Stimulated activated CD8-positive, alpha-beta memory T cell treated with anti-CD3 and anti-CD28 coated beads, Interleukin-4, amount 100 ng/mL, for 48 hours (primary cell): ENCODE measurements at places on chromosomes 6 and 20.

GRCh38 chr20:61755971-61756845 lies 309.5 kb downstream of the TAF4 start:
- DNase-seq = no peak

GRCh38 chr6:4355241-4355640 lies 219.9 kb upstream of the ECI2 start:
- no peak for DNase-seq

- no peak for DNase-seq
Observed at GRCh38 chr6:39063526-39063925, 14.9 kb downstream of the GLP1R start.

GRCh38 chr6:44457596-44457995 lies 70.1 kb downstream of the CDC5L start:
- DNase-seq = no peak

GRCh38 chr6:38552121-38552520 lies 87.6 kb downstream of the BTBD9 start:
- no peak for DNase-seq

DNA sequence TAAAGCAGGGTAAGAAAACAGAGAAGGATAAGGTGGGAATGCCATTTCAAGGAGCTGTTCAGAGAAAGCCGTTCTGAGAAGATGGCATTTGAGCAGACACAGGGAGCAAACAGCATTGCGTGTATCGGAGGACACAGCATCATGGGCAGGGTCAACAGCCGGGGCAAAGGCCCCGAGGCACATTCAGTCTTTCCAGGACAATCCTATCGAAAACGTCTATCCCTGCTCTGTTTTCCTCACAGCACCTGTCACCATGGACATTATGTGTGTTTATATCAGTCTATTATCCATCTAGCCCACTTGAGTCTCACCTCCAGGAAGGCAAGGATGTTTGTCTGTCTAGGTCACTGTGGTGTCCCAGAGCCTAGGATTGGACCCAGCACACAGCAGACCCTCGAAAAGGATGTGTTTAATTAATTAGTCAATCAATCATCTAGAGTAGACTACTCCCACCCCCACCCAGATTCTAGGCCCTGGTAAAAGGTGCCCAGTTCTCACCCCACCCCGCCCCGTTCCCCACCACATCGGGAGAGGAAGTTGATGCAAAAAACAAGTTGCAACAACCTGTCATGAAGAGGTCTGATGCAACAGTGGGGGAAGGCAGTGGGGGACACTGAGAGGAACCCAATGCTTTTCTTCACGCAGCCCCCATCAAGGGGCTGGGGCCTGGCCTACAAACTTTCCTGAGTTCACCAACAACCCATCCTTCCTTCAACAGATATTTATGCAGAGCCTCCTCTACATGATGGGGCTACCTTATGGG lies 66.6 kb downstream of the PREX1 start:
- DNase-seq = peak; percentile 70

DNA sequence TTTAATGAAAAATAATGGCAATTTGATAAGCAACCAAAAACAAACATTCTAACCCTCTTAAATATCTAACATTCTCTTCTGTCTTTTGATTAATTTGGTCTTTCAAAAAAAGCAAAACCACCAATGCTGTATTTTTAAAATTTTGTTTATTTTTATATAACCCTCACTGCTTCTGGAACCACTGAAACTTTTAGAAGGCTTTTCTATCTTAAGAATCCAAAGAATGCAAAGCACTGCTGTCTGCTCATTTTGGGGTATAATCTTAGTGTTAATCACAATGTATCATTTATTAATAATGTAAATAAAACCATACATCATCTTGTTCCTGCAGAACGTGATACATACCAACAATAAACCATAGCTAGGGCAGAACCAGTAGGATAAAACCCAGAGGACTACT lies 14.0 kb downstream of the STK38 start:
- no peak for DNase-seq

DNA sequence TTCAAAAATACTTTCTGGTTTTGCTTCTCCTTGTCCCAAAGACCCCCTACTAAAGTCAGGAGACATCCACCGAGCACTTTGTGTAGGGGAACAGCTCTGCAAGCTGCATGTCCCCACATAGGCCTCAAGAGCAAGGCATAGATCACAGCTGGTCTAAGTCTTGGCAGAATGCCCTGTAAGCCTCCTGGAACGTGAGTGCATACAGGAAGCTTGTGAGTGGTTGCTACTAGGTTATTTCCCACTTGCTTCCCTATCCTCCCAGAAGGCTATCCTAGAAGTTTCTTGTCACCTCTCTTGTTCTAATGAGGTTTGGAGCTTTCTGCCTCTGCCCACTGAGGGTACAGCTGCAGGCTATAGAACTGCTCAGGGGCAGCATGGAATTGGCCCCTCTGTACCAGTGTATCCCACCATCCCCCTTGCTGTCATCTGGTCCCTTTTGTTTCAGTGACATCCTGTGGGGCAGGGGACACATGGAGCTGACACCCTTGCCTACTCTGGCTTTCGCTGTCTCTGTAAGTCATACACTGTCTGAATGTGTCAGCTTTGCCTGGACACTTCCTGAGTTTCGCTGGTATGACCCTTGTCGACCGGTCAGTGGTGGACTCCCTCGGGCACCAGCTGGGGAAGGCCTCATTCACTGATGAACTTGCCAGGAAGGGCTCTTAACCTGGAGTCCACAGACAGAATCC lies 35.6 kb upstream of the KCNK16 start:
- no peak for DNase-seq

DNA sequence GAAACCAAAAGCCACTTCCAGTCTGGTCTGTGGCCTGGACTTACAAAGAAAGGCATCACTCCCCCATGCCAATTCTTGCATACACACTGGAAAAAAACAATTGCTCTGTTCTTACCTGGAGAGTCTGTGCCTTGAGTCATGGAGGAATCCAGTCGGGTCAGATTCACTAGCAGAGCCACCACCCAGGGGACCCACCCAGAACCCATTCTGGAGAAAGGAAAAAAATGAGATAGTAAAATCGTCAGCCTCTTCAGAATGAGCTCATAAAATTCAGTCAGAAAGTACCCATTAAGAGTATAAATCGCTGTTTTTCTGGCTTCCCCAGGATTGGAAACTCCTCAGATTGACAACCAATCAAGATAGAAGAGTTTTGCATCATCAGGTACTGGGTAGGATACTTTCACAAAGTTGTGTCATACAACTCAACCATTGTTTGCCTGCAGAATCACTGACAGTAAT lies at the start of gene HLA-DOB:
Gene HLA-DOB, minus strand, starts transcription at position 257 of the 459 bp plus-strand sequence. Its CDS starts 51 bp downstream, at position 206.
- no peak for DNase-seq

- DNase-seq = no peak
Observed at GRCh38 chr6:52595796-52596130, 18.9 kb upstream of the TRAM2 start.

- no peak for DNase-seq
Observed at GRCh38 chr6:22413681-22414311, 117.0 kb upstream of the PRL start.

- no peak for DNase-seq
Observed at GRCh38 chr6:164164876-164165275, 750.4 kb downstream of the QKI start.

GRCh38 chr20:5513975-5514516 lies 197.3 kb upstream of the PROKR2 start:
- DNase-seq = no peak

GRCh38 chr6:33905071-33905609 lies 101.3 kb upstream of the MLN start:
- peak; percentile 38 for DNase-seq

DNA sequence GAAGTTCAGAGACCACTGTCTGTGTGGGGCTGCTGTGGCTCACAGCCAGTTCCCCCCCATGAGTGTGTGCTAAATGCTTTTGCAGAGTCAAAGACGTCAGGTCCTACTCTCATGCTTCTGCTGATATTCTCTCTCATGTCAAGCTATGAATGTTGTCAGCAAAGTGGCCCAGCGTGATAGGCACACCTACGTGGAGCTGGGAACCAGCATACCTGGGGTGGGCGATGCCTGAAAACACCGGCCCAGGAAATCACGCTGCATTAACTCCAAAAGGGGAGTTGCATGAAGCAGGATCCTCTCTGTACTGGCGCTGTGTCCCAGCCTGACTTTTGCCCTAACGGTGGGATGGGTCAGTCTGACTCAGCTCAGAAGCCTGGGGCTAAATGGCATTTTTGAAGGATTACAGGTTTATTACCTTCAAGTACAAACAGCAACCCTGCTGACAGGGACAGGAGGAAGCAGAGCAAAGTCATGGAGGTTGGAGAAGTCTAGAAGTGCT lies 9.0 kb upstream of the MRPS10 start:
- no peak for DNase-seq

DNA sequence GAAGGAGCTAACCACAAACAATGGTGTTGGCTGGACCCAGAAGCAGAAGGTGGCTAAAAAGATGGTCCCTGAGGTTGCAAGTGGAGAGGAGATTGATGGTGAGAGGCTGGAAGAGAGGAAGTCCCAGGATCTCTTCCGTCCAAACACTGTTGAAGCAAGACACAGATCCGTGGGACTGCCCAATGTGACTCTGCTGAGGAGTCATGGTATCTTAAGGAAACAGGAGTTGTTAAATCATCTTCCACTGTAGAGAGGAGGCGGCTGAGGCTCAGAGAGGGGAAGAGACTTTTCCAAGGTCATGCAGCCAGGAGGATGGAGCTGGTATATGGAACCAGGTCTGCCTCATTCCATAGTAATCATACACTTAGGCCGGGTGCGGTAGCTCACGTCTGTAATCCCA lies 4.1 kb upstream of the ZNF335 start:
- no peak for DNase-seq

GRCh38 chr6:39251406-39251805 lies 22.1 kb upstream of the KCNK5 start:
- no peak for DNase-seq

GRCh38 chr6:118743746-118744145 lies 92.4 kb upstream of the CEP85L start:
- DNase-seq = no peak

DNA sequence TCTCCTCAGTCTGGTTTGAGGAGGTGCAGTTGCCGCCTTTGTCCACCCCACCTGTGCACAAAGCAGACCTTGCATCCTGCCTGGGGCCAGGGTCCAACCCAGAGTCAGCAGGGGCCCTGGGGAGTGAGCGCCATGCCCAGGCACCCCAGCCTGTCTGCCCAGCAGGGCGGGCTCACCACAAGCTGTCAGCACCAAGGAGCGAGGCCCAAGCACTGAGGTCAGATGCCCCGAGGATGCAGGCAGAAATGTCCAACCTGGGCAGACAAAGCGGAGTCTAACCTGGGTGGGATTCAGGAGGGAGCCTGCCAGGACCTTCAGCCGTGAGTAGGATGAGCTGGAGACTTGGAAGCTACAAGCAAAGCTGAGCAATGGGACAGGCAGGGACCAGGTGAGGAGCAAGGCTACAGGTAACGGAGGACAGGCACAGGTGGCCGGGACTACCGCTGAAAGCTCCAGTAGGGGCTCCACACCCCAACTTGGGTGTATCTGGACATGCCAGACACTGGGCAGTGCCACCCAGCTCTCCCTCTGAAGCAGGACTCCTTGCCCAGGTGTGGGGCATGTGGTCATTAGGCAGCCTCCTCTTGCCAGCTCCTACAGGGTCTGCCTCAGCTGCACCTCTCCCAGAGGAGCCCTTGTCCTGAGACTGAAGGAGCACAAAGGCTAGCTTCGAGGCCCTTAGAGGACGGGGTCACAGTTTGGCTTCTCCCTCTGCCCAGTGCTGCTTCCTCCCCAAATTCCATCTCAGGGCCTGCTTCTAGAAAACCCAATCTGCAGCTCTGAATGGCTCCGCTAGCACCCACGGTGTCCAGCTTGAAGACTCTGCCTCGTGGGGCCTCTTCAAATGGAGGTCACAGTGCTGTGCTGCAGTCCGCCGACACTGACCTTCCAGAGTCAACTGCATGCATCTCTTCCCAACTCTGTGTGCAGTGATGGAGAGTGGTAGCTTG lies 210.6 kb upstream of the CDYL start:
- no peak for DNase-seq

DNA sequence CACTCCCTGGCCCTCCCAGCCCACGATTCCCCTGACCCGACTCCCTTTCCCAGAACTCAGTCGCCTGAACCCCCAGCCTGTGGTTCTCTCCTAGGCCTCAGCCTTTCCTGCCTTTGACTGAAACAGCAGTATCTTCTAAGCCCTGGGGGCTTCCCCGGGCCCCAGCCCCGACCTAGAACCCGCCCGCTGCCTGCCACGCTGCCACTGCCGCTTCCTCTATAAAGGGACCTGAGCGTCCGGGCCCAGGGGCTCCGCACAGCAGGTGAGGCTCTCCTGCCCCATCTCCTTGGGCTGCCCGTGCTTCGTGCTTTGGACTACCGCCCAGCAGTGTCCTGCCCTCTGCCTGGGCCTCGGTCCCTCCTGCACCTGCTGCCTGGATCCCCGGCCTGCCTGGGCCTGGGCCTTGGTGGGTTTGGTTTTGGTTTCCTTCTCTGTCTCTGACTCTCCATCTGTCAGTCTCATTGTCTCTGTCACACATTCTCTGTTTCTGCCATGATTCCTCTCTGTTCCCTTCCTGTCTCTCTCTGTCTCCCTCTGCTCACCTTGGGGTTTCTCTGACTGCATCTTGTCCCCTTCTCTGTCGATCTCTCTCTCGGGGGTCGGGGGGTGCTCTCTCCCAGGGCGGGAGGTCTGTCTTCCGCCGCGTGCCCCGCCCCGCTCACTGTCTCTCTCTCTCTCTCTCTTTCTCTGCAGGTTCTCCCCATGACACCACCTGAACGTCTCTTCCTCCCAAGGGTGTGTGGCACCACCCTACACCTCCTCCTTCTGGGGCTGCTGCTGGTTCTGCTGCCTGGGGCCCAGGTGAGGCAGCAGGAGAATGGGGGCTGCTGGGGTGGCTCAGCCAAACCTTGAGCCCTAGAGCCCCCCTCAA lies at the start of gene LTA:
Gene LTA, plus strand, starts transcription at position 249 of the 871 bp plus-strand sequence. Its CDS starts 454 bp downstream, at position 703.
- peak; percentile 88 for DNase-seq

DNA sequence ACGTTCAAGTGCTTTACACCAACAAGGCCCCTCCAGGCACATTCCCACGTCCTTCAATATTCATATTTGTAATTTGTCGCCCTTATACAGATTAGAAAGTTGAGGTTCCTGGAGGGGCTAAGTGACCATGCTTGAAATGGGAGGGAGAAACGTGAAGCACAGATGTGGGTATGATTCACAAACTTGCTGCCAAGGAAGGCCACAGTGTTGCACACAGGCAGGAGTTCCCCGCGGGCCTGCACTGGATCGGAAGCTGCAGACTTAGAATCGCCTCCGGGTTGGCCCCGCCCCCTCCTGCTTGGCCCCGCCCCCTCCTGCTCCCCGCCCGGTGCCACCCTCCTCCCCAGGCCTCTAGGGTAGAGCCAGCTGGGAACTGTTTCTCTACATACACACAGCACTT lies 58.2 kb upstream of the QKI start:
- DNase-seq = no peak
